Cerebellar cortex (tissue), 1 donor: ENCODE measurements at places on chromosomes 2 and 18.

GRCh38 chr18:7830468-7830867 lies 263.4 kb downstream of the PTPRM start:
- no peak for DNase-seq

DNA sequence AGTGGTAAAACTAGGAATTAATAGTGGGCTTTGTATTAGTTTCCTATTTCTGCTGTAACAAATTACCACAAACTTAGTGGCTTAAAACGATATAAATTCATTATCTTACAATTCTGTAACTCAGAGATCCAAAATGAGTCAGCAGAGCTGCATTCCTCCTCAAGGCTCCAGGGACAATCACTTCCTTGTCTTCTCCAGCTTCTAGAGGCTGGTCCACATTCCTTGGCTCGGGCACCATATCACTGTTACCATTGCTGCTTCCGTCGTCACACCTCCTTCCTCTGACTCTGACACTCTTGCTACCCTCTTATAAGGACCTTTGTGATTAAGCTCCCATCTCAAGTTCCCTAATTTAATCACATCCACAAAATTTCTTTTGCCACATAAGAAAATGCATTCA lies 567.8 kb upstream of the KLHL29 start:
- no peak for DNase-seq

GRCh38 chr2:233131936-233132720 lies 72.0 kb downstream of the INPP5D start:
- no peak for DNase-seq

DNA sequence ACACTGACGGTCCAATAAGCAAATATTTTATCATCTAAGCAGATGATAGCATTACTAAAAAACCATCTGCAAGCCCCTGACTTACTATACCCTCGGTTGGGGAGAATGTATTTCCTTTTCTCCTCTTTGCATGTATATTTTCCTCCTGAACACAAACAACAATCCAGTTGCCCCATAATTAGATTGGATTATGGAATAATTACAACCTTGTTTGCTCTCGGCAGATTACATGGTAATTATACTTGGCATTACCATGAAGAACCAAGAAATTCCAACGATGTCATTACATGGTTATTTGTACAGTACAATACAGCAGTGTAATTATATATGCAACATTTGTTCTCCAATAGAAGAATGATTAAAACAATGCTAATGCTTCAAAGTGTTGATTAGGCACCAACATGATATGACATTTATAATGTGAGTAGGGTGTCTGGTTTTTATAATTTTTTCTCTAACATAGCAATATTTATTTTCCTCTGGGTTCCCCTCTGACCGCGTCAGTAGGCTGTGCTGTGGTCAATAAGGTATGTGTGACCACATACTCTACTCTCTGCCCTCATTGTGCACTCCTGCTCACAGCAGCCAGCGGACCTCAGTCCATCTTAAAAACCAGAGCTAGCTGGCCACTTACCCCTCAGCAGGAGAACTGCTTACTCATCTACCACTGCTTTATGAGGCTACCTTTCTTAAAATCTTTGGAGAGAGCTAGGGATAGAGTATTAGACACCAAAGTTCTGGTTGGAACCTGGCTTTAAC lies 176.1 kb downstream of the INSIG2 start:
- DNase-seq = no peak

- DNase-seq = no peak
Measured at GRCh38 chr2:108271691-108272253, 16.9 kb upstream of the SULT1C2 start.

- DNase-seq = no peak
Measured at GRCh38 chr2:231139796-231140195, 15.0 kb upstream of the HTR2B start.

DNA sequence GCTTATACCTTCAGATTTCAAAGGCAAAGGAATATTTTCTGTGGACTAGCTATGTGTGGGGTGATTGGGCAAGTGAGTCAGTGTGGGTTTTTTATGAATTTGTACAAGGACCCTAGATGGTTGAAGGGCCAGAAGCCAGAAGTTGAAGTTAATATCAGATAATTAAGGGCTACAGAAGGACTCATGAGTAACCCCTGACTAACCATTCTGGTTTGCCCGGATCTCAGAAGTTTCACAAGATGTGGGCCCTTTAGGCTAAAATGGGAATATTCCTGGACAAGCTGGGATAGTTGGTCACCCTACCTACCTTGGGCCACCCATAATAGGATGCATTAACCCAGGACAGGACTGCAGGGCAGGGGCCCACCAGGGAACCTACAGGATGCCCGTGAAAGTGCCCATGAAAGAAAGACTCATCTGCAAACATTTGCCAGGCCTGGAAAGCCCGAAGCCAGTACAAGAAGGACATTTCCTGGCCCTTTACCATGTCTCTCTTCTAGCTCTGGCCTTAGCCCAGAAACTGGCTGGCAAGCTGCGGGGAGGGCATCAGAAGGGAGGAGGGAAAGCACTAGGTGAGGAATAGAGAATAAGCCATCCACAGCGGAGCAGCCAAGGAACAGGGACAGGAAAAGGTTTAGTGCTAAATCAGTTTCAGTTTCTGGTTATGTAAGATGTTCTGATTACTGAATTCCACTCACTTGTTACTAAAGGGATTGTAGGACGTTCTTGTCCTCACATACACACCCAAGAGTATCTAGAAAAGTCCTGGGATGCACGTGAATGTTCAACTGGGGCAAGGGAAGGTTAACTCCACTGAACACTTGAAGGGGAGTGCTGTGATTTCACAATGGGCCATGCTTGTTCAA lies 33.6 kb downstream of the GCG start:
- DNase-seq = peak; percentile 89
